ENCODE measurements at places on chromosomes 1 and 21. TPM values are rescaled to one million over a fixed set of nuclear protein-coding genes. Genes with fewer than 3 reads are reported as not detected.

Gene NBPF6
- not detected for total RNA-seq

Gene UBXN10
- not detected for total RNA-seq

Gene GRHL3
- not detected for total RNA-seq

Gene MAP1LC3C
- not detected for total RNA-seq

Gene AMY1C
- not detected for total RNA-seq
